Skin of body (tissue), 3 donors: ENCODE measurements at places on chromosomes 2 and 18. TPM values are rescaled to one million over a fixed set of nuclear protein-coding genes. Genes with fewer than 3 reads are reported as not detected.

The EFEMP1 gene
- total RNA-seq, result 68.7 TPM

The AFF3 gene
- 8.1 TPM for total RNA-seq

The NRBP1 gene
- 70.4 TPM for total RNA-seq

The PROC gene
- 0.39 TPM for total RNA-seq

The SPOPL gene
- total RNA-seq, result 26.1 TPM

The COLEC12 gene
- 58.1 TPM for total RNA-seq

The SPP2 gene
- not detected for total RNA-seq

The NGEF gene
- total RNA-seq, result 3.9 TPM
